Epithelial cell of proximal tubule (primary cell): ENCODE measurements at places on chromosomes 3 and 15.

- DNase-seq, result no peak
Measured at GRCh38 chr3:102530415-102531181, 95.8 kb downstream of the ZPLD1 start.

GRCh38 chr3:24451461-24452099 lies 43.1 kb downstream of the THRB start:
- peak; percentile 44 for DNase-seq

- DNase-seq, result no peak
Measured at GRCh38 chr3:46849686-46850467, 13.4 kb downstream of the MYL3 start.

GRCh38 chr3:193665370-193665989 lies 72.5 kb downstream of the OPA1 start:
- DNase-seq, result no peak

GRCh38 chr15:76349301-76350070 lies 12.9 kb downstream of the ISL2 start:
- no peak for DNase-seq

- no peak for DNase-seq
Measured at GRCh38 chr3:37813403-37813802, 48.3 kb upstream of the CTDSPL start.

DNA sequence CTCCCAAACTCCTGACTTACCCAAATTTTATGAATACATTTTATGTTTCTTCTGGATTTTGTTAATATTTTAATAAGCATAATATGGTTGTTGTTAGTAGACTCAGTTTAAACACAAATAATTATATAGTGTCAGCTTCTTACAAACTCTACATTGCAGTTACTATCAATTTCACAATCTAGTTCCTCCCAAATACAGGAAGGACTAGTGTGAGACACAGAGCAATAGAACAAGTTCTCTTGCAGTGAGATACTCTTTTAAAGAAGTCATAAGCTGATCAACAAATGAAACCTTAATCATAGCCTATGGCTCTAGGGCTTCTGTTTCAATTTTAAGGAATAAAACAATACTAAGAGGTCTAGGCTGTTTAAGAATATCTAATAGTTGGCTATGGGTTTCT lies 86.1 kb downstream of the SAMMSON start:
- DNase-seq, result no peak

DNA sequence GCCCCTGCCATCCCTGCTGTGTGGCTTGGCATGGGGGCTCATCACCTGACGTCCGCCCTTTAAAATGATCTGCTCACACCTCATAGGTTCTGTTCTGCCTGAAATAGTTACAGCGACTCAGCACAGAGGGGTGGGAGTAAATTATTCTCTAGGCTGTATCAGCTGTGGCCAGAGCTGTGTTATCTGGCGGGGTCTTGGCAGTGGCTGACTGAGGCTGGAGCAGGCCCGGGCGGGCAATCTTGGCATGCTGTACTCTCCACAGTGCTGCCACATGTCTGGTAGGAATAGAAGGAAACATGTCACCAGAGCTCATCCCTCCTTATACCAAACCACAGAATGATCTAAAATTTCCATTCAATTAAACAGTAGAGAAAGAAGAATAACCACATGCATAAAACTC lies 499.9 kb upstream of the LMCD1 start:
- DNase-seq, result no peak

- no peak for DNase-seq
Measured at GRCh38 chr3:158050461-158050860, 55.8 kb downstream of the SHOX2 start.

GRCh38 chr15:41984622-41985021 lies 12.3 kb upstream of the EHD4 start:
- no peak for DNase-seq

DNA sequence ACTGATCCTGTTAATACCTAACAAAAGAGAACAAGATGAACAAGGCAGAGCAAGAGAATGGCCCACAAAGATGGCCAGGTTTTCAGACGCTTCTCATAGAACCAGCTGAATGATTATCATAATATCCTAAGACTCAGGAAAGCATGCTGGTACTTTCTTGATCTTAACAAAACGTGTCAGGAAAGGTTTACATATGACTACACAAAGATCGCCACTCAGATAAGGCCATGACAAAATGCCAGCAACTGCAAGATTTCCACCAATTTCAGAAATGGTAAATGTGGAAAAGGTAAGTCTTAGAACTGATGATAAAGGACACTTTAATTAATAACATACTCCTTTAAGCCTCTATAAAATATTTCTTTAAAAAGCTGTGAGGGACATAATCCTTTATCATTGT lies 108.8 kb downstream of the DLG1 start:
- no peak for DNase-seq

DNA sequence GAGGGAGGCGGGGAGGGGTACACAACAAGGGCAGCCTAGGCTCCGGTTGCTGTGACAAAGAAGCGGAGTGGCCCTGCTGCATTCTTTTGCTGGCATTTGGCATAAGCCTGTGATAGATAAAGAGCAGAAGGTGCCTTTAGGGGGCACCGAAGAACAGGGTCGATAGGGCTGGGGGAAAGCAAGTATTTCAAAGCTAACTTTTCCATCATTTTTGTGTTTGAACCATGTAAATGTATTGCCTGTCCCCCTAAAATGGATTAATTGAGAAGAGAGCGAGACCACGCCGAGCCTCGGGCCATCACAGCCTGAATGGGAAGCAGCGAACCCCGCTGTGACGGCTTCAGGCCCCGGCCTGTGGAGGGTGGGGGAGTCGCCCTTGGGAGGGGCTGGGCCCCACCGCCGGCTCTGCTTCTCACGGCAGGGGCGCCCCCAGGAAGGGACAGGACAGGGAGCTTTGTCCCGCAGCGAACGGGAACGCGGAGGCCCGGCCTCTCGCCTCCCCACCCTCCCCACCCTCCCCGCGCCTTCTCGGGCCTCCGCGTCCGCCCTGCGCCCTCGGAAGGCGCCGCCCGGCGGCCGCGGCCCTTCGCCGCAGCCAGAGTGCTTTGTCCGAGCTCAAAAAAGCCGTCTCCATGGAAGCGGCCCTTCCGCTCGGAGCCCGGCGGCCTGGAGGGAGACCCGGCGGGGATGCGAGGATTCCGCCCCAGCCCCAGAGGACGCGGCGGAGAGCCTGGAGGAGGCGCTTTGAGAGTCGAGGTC lies 32.4 kb upstream of the ALDH1L1 start:
- DNase-seq, result no peak

DNA sequence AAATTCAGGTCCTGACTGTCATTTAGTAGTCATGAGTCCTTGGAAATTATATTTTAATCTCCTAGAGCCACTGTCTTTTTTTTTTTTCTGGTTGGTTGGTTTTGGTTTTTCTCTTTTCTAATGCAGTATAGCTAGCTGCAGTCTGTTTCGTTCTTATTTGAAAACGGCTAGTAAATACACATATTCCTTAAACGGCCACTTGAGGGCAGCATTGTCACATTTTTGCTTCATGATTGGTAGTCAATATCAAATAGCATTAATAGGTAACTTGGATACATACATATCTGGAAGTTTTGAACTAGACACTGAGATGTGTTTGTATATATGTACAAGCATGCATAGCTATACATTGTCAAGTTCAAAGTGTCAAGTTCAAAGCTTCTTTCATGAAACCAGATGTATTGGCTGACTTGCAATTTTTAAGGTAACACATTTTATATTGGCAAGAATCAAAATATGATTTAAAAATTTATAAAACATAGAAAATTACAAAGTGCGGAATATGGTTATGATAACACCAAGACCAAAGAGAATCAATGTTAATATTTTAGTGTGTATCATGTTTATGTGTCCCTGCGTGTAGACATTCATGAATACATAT lies 22.5 kb downstream of the GABRA5 start:
- DNase-seq, result no peak

DNA sequence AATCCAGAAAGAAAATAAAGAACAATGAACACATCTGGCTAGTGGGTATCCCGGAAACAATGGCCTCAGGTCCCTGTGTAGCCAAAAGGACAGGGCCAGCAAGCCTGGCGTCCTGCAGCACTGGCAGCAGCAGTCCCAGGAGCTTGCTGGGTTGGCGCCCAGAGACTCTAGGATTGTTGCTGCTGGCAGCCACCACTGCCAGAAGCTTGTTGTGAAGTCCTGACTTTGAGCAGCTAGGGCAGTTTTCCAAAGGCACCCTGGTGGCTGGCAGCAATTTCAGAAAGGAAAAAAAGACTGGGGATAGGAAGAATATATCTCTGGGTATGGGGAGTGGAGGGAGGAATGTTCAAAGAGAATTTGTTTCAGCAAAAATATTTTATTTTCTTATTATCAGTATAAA lies 11.3 kb downstream of the SHQ1 start:
- no peak for DNase-seq

DNA sequence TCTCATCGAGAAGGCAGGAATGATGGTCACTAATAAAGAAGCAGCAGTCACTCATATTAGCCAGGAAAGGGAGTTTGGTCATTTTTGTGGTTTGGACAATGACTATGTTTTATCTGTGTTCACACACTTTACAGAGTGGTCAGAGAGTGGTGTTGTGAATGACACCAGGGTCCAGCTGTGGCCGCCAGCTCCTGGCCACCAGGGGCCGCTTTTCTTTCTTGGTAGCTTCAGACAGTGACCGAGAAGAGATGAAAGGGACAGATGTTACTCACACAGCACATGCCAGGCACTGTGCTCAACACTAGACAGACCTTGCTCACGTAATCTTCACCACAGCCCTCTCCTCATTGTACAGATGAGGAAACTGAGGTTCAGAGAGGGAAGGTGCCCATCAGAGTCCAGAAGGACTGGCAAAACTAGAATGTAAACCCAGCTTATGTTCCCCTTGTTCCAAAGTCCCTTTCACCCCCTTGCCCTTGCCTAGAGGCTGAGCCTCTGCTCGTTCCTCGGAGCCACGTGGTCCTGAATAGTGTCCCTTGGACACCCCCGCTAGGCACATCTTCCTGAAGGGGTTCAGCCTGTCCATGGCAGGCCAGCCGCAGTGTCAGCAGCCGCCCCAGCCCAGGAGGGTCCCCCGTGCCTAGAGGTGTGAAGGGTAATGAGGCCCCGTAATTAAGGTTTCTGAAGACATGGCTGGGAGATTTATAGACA lies 55.6 kb downstream of the CYP11A1 start:
- DNase-seq, result no peak

DNA sequence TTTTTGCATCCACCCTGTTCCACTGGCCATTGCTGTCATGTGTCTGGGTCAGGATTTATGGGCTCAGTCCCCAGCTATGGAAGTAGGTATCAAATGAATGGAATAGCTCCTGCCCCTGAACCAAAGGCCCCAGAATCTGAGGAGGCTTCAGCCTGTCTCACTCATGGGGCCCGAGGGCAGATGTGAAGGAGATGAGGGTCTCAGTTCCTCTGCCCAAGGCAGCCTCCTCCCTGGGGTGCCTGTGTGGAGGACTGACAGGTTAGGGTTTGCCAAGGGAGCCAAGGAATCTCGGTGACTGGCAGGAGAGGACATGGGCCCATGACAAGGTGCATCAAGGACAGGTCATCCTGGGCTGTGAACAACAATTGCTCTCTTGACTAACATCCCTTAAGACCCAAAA lies 70.4 kb downstream of the CPN2 start:
- DNase-seq, result no peak

DNA sequence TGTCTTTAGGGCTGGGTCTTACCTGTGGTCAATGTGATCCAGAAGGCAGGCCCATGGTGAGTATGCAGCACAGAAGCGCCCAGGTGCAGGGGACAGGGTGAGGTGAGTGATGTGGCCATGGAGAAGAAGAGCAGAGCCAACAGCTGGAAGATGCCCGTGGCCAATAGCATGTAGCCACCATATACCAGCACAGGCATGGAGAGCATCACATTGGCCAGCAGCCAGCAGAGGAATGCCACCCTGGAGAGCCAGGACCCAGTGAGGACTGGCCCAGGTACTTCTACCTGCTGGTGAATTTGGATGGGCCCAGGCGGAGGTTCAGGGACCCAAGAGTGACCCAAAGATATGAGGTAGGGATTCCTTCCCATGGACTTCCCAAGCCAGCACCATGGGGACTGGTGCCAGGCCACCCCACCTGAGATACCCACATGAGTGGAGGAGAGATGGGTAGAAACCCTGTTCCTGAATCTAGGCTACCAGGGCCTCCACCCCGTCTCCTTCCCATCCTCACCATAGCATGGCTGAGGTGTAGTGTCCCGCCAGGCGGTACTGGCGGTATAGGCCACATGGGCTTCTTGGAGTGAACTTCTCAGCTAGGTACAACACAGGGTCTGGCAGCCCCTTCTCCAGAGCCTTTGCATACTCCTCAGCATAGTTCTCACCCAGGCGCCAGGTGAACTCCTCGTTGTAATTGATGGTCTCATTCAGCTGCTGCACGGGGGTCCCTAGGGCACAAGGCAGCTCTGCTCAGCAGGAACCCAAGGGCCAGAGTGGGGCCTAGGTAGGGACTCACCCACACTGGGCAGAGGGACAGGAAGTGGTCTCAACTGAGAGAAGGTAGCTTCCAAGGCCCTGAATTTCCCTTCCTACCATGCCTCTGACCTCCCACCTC lies 6.2 kb downstream of the DUOXA2 start:
- DNase-seq, result no peak

- no peak for DNase-seq
Measured at GRCh38 chr3:79063624-79064023, 704.2 kb downstream of the ROBO1 start.

- no peak for DNase-seq
Measured at GRCh38 chr3:143128227-143128955, 8.8 kb downstream of the CHST2 start.

DNA sequence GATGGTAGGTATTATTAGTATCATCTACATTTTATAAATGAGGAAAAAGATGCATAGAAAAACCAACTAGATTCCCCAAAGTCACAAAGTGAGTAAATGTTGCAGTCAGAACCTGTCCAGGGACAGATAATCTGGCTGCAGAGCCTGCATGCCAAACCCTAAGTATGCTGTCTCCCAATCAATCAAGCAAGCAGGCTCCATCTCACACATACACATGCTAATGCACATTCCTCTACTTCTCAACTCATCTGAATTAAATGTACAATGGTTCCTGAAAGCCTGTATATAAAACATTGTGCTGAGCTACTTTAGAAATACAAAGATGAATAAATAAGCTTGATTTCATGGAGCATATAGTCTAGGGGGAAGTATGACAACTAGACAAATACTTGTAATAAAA lies 101.0 kb downstream of the CBLB start:
- no peak for DNase-seq

DNA sequence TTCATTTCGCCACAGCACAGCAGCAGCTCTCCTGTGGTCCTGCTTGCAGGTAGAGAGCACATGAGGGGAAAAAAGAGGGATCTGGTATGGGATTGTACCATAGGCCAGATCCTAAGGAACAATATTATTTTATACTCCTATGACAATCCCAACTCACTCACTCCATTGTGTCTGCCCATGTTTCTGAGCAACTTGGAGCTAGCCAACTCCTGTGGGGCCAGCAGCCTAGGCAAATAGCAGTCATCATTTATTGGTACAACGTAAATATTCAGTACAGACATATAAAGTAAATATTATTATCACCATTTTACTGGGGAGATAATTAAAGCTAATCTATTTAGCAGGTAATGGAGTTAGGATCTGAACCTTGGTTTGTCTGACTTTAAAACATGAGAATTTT lies 148.4 kb downstream of the MECOM start:
- no peak for DNase-seq
